CD4-positive, alpha-beta memory T cell (primary cell): ENCODE measurements at places on chromosomes 12 and 14.

DNA sequence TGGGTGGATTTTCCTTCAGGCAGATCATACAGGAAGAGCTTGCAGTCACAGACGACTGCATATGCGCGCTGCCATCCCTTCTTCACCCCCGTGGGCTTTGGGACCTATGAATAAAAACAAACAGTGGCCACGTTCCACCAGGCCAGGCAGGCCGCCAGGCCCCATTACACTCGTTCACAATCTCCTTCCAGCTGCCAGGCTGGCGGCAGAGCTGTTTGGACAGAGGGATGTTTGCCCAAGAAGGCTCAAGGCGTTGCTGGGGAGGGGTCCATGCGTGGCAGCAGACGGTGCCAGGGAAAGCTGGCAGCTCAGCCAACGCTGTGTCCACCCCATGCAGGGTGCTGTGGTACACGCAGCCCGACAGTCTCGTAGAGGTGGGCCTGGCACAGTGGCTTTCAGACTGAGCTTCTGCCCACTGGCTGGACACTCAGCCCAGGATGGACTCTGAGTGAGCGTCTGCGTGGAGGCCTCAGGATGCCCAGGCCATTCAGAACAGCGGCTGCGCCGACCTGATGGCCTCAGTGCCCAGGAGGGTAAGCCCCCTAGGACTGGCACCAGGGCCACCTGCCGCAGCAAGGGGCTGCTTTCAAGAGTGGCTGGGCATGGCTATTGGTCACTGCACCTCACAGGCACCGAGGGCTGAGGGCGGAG lies 27.5 kb downstream of the AMN start:
- DNase-seq = no peak

DNA sequence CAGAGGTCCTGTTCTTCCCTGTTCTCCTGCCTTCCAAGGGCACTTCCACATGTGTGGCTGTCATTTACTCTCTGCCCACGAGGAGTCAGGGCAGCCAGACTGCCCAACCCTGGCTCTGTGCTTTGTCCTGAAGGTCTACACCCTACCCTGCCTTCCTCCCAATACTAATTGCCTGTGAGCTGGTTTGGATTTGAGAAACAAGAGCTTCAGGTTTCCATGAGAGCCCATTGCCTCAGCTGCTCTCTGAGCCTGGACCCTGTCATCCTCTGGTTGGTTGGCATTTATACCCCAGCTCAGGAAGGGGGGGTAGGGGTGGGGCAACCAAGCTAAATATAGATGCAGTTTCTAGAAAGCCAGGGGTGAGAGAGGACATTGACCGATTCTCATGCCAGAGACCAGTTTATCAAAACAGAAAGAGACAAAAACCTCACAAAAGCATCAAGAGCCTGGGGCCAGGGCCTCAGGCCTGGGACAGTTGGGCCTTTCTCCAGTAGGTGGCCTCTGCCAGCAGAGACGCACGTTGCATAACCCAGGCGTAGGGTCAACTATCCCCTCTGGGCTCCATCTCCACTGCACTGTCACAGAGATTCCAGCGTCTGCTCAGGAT lies 34.5 kb downstream of the VDR start:
- no peak for DNase-seq

DNA sequence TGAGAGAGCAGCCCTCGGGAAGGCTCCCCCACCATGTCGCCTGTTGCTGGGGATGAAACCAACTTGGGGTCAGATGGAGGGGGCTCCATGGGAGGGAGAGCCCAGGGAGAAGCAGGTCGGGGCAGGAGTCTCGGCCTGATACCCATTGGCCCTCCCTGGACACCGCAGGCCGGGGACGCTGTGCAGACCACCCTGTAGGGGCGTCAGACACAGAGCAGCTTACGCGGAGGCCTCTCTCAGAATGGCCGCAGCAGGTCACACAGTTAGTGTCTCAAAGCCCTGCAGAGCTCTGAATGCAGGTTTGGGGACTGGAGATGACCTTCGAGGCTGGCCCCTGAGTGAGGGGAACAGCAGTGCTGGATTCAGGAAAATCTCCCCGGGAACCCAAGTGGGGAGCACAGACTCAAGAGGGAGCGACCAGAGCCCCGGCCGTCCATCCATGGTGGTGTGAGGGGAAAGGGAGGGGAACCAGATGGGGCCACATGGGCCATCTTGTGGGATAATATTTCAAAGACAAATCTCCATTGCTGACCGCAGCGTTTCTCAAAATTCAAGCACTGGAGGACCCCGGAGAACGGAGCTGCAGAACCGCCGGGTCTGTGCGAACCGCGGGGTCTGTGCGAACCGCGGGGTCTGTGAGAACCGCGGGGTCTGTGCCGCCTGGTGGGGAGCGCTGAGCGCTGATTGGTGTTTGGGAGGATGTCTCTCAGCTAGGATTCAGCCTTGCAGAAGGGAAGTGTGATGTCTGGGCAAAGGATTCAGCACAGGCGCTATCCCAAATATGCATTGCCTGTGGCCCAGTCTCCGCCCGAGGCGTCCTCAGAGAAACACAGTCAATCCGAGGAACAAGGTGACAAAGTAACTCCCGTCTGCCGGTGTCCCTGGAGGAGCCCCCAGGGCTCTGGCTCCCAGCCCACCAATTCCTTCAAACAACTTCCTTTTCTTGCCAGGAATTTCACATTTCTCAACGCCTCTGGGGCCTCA lies 324.4 kb upstream of the RTL1 start:
- DNase-seq = no peak

DNA sequence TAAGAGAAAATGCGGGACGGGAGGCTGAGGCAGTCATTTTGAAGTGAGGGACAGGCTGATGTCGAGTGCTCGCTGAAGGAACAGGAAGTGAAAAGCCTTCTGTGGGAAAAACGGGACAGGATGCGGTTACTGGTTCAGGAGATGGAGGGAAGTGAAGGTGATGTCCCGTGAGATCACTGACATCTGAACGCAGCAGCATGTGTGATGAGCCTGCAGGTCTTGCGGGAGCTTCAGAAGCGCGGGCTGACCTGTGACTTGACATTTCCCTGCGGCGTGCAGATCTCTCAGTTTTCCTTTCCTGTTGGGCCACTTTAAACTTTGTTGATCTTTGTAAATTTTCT lies 77.8 kb downstream of the DDX51 start:
- peak; percentile 29 for DNase-seq

DNA sequence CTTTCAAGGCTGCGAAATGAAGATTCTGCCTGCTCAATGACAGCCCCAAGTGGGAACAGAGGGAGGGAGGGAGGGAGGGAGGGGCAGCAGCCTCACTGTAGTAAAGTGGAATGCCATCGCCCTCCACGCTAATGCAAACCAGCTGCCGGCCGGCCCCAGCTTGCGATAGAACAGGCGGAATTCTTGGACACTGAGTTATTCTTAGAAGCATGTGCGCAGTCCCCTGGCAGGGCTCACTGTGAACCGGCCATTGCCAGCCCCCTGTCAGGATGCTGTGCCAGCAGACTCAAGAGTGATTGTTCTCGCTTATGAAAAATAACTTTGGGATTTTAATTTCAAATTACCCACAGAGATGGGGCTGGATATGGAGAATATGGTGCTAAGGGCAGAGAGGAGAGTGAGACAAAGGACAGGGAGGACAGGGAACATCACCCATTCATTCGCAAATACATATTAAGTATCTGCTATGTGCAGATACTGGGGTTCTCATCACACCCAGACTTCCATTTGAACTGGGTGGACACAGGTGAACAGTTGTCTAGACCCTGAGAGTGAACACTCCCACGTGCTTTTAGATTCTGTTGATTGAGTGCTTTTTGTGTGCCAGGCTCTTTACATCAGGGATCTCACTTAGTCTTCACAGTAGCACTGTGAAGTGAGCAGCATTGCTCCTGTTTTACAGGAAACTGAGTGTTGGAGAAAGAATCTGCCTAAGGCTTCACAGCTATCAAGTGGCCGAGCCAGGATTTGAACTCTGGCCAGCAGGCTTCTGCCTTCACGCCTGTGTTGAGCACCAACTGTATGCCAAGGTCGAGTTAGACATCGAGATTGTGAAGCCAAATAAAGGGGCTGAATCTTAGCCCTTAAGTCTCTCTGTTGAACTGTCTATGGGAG lies 192.9 kb downstream of the C12orf75 start:
- no peak for DNase-seq

DNA sequence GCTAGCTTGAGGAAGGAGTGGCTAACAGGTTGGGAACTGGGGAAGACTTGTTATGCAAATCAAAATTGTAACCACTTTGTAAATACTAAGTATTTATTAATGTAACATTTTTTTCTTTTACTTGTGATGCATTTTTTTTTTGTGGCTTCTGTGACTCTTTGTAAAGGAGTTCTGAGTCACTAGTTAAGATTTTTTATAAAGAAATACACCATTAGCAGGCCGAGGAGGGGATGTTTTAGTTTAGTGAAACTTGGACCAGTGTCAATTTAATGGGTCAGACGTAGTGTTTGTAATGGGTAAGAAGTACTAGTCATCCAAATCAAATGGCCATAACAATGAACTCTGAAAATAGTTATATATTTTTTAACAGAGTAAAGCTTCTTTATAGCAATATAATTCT lies 43.1 kb downstream of the AKAP6 start:
- DNase-seq = no peak

GRCh38 chr12:66662179-66662578 lies 16.7 kb downstream of the GRIP1 start:
- no peak for DNase-seq

DNA sequence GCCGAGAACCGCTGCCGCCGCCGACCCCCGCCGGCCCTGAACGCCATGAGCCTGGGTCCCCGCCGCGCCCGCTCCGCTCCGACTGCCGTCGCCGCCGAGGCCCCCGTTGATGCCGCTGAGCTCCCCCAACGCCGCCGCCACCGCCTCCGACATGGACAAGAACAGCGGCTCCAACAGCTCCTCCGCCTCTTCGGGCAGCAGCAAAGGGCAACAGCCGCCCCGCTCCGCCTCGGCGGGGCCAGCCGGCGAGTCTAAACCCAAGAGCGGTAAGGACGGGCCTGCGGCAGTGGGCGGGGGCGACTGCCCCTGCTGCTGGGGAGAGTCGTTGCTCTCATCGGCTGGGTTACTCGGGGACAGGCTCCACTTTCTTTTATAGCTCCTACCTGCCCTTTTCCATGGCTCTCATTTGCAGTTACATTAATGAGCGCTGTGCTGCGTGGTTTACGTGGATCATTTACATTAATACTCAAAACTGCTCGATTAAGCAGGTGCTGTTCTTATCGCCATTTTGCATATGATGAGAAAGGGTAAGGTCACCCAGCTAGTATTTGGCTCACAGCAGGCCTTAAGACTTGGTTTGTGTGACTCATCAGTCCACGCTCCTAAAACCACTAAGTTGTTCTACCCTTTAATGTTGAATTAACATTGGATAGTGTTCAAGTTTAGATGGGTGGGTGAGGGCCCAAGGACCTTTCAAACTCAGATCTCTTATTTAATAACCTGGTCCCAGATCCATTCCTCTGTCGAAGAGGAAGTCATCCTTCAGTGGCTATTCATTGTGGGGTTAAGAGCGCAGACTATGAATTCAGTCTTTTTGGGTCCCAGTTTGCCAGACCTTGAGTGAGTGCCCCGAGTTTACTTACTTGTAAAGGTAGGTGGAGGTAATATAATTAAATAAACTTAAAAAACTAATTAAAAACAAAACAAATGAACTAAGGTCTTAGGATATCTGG lies 823 bp downstream of the RNF10 start:
- DNase-seq = peak; percentile 51

DNA sequence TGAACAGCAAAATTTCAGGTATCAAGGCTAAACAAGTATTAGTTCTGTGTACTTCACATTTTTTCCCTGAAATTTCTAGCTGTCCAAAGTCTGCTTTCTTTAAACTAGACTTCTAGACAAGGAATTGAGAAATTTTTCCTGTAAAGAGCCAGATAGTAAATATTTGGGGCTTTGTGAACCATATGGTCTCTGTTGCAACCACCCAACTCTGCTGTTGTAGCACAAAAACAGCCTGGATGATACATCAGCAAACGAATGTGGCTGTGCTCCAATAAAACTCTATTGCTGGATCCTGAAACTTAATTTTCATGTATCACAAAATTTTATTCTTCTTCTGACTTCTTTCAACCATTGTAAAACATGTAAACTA lies 96.0 kb upstream of the SLC38A4 start:
- DNase-seq = no peak

GRCh38 chr12:95790033-95790916 lies at the start of gene NTN4:
Gene NTN4, minus strand, starts transcription at chr12:95790764. Its CDS starts 455 bp downstream, at chr12:95790309.
- peak; percentile 37 for DNase-seq

DNA sequence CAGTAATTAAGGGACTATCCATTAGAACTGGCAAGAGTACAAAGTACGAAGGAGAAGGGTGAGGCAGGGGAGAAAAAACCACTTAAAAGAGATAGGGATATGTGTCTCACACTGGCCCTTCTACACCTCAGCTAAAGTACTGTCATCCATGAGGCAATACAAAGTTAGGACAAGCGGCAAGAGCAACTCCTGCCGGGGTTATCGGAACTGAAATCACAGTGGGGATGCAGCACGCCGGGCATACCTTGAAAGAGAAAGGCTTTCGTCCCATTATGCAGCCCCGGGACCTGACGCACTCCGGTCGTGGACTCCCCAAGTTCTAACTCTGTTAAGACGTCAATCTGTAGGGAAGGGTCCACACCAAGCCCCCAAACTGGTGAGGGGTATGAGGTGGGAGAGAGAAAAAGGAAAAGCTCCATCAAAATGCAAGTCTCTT lies 1.1 kb downstream of the NELL2 start:
- peak; percentile 34 for DNase-seq

- no peak for DNase-seq
These were observed 132.5 kb downstream of the KTN1 start for GRCh38 chr14:55712491-55712890.

DNA sequence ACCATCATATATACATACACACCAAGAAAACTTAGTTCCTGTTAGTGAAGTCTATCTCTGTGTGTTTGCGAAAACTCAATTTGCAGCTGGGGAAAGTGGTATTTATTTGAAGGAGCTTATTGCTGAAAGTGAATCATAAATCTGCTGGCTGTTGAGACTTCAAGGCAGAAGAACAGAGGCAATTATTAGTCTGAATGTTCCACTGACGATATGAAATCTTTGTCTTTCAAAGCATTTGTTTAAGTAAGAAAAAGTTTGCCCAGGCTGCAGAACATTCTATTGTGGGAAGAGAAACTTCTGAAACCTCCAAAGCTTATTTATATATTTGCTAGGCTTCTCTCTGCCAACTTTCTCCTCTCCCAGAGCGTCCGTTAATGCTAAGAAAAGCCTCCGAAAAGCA lies 255.7 kb upstream of the TMPO start:
- DNase-seq = no peak

DNA sequence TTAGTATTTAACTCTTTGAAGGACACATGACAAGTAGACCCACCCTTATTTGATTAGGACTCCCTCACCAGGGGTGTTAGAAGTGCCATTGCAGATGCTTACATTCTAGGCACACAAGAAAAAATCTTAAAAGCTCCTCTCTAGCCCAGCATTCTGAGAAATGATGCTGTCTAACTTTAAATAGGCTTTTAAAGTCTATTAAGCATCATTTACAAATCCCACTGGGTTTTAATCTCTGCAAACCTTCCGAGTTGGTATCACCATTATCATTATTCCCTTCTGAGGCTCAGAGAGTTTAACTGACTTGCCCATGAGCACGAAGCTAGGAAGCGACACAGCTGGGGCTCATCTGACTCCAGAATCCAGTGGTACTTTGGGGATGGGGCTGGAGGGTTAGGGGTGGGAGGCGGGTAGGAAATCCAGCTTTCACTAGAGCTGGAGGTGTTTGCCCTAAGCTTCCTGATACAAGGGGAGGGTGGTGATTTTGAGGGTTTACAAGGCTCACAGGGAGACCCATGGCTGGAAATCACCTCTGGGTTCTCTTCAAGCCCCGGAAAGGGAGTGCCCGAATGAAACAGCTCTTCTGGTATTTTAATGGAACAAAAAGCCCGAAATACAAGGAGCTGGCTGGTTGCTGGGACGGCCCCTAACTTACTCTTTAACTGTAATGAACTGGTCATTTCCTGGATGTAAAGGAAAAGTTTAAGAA lies 109.2 kb upstream of the FUT8 start:
- no peak for DNase-seq

- no peak for DNase-seq
These were observed 68.8 kb upstream of the PRIMA1 start for GRCh38 chr14:93857081-93857480.
